Endothelial cell (in vitro differentiated cells): ENCODE measurements at places on chromosomes 2 and 18.

GRCh38 chr18:1048032-1048431 is 143.4 kb downstream of the ADCYAP1 start:
- DNase-seq, result no peak

DNA sequence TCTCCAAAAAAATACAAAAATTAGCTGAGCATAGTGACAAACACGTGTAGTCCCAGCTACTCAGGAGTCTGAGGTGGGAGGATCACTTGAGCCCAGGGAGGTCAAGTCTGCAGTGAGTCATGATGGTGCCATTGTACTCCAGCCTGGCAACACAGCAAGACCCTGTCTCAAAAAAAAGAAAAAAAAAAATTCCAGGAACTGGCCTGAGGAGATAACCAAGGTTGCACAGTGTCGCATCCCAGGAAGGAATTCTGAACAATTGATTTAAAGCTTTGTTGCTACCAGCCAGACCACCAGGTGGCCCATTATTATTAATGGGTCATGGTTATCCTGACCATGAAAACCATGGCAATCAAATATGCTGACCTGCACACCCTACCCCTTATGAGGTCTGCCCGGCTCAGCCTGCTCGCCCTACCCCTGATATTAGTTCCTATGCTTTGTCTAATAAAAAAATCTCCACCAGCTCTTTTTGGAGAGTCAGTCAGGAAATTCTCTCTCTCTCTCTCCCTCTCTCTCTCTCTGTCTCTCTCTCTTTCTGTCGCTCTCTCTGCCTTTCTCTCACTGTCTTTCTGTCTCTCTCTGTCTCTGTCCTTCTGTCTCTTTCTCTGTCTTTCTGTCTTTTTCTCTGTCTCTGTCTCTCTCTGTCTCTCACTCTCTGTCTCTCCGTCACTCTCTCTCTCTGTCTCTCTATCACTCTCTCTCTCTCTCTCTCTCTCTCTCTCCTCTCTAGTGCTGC is 73.7 kb downstream of the NCAPH start:
- DNase-seq, result no peak

- no peak for DNase-seq
Measured at GRCh38 chr2:69918401-69918800, 3.5 kb downstream of the MXD1 start.

GRCh38 chr2:152930501-152930900 is 212.1 kb downstream of the ARL6IP6 start:
- no peak for DNase-seq

- no peak for DNase-seq
Measured at GRCh38 chr2:217553202-217553601, 449.6 kb downstream of the TNS1 start.

DNA sequence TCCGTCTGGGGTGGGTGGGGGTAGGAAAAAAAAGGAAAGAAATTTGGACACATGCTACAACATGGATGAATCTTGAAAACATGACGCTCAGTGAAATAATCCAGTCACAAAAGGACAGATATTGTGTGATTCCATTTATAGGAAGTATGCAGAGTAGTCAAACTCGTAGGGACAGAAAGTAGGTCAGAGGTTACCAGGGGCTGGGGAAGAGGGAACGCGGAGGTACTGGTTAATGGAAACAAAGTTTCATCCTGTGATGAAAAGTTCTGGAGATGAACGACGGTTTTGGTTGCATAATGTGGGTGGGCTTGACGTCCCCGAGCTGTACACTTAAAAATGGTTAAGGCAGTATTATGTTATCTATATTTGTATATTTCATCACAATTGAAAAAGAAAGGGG is 4.5 kb upstream of the SFTPB start:
- DNase-seq, result no peak

- DNase-seq, result no peak
Measured at GRCh38 chr2:114821055-114821454, 378.6 kb downstream of the DPP10 start.

GRCh38 chr2:14960686-14961324 is 328.3 kb downstream of the LRATD1 start:
- no peak for DNase-seq

- no peak for DNase-seq
Measured at GRCh38 chr2:117973498-117974082, 40.3 kb downstream of the CCDC93 start.

GRCh38 chr2:188610827-188611226 is 319.2 kb downstream of the GULP1 start:
- no peak for DNase-seq

- DNase-seq, result no peak
Measured at GRCh38 chr2:20543469-20544152, 96.7 kb downstream of the RHOB start.

DNA sequence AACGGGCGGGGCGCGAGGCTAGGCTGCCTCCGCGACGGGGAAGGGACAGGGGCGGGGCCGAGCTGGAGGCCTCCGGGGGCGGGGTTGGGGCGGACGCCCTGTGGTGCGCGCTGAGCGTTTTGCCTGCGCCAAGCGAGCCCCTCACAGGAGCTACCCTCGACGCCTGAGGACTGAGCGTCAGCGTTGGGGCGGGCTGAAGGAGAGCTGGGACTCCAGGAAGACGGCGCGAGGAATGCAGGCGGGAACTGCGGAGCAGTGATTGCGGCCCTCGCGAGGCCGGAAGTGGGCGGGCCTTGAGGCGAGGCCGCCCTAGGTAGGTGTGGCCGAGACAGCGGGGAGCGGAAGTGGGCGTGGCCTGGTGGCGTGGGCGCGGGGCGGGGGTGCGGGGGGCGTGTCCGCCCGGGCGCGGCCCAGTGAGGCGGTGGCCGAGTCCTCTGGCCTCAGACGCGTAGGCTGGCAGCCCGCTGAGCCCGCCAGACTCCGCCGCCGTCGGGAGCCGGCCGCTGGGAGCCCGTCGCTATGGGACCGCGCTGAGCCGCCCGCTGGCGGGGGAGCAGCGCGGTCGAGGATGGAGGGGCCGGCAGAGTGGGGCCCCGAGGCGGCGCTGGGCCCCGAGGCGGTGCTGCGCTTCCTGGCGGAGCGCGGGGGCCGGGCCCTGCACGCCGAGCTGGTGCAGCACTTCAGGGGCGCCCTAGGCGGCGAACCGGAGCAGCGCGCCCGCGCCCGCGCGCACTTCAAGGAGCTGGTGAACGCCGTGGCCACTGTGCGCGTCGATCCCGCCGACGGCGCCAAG is at the start of the genes SEPTIN10 and SOWAHC:
Gene SEPTIN10 (minus strand): TSS at position 45 of the 793 bp plus-strand sequence. CDS start 139 bp downstream, outside the sequence.
Gene SOWAHC (plus strand): TSS at position 443 of the 793 bp plus-strand sequence. CDS start 126 bp downstream, at position 569.
- DNase-seq, result peak; percentile 97

DNA sequence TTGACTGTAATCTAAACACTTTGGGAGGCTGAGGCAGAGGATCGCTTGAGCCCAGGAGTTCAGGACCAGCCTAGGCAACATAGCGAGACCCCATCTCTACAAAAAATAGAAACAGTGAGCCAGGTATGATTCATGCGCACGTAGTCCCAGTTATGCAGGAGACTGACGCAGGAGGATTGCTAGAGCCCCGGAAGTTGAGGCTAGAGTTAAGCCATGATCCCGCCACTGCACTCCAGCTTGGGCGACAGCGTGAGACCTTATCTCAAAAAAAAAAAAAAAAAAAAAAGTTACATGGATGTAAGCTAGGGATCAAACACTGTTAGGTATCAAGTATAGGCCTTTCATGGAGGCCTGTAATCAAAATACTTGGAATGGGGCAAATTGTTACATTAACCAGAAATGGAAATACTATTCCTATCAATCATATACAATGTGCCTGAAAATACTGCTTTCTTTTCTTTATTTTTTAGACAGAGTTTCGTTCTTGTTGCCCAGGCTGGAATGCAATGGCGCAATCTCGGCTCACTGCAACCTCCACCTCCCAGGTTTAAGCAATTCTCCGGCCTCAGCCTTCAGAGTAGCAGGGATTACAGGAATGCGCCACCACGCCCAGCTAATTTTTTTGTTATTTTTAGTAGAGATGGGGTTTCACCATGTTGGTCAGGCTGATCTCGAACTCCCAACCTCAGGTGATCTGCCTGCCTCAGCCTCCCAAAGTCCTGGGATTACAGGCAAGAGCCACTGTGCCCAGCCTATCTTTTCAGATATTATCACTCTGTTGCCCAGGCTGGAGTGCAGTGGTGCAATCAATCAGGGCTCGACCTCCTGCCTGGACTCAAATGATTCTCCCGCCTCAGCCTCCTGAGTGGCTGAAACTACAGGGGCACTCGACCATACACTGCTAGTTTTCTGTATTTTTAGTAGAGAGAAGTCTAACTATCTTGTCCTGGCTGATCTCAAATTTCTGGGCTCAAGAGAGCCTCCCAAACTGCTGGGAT is 27.2 kb downstream of the XPO1 start:
- DNase-seq, result no peak

DNA sequence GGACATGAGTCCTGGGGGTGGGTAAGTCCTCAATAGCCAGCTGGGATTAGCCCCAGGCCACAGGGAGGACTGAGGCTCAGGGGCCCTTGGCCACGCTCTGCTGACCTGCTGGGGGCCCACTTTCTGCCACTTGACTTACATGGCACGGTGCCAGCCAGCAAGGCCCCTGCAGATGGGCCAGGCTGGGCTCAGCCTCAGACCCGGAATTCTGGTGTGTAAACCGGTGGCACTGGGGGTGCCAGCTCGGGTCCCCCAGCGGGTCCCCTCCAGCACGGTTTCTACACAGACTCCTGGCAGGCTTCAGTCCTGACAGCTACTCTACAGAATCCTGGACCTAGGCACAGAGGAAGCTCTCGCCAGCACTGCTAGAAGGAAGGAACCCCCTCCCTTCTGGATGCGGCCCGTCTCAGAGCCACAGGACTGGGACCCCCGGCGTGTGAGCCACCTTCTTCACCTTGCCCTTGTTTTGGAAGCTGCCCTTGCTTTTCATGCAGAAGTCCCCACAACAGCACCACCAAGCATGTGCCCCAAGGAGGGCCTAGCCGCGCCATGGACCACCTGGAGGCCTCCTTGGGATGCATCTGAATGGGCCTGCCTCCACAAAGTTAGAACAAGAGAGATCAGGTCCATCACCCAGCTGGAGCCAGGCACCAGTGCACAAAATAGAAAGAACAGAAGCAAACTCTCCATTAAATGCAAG is 8.0 kb downstream of the HDAC4 start:
- no peak for DNase-seq

DNA sequence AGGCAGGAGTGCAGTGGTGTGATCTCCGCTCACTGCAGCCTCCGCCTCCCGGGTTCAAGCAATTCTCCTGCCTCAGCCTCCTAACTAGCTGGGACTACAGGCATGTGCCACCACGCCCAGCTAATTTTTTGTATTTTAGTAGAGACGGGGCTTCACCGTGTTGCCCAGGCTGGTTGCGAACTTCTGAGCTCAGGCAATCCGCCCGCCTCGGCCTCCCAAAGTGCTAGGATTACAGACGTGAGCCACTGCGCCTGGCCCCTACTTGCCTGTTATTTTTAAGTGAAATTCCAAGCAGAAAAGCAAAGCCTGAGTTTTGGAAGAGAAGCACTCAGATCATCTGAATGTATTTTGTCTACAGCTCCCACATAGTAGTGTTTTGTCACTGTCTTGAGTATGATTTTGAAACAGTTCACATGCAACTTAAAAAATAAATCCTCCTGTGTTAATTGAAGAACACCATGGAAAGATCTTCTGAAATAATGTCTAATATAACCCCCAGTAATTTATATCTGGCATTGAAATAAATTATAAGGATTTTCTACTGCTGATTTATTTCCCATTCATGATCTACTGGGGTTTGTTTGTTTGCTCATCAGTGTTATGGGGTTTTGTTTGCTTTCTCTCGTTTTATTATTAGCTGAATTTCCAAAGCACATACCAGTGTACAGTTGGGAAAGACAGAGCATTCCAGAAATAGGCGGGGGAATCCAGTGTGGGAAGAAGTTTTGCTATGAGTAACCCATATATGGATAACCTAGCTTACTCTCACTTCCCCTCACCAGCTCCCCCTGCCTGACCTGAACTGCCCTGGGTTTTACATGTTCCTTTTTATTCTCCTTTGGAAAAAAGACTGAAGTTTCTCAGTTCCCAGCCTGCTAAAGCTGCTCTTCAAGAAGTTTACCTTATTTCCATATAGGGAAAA is 80.1 kb upstream of the MAP3K20 start:
- DNase-seq, result no peak

DNA sequence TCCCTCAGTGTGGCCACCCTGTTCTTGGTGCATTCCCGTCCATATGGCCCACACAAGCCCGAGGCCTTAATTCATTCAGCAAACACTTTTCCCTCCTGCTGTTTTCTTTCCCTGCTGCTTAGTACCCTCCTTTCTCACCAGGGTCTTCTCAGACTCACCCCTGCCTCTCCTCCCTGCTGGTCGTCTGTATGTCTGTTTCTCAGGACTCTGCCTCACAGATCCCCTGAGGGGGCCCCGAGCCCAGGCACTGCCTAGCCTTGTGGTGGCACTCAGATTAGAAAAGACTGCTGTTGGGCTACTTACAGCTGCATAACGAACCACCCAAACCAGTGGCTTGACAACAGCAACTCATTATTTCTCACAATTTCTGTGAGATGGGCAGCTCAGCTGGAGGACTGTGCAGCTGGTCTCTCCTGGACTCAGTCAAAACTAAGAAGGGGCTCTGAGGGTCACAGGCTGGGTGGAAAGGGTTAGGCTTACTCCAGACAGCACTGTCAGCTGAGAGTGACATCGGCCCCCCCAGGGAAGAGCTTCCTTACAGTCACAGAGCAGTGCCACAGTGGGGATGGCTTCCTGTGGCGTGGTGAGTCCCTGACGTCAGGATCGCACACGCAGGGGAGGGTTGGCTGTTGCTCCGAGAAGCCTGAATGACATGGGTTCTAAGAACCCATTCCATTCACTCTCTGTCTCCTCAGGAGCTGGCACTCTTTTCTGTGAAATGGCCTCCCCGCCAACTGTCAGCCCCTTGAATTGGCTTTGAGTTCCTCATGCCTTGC is 139.0 kb downstream of the UXS1 start:
- no peak for DNase-seq

GRCh38 chr2:158021226-158021625 is 80.5 kb upstream of the UPP2 start:
- DNase-seq, result no peak
